ENCODE measurements at places on chromosomes 4 and X. TPM values are rescaled to one million over a fixed set of nuclear protein-coding genes. Genes with fewer than 3 reads are reported as not detected.

ADAMTS3 gene
- total RNA-seq: 3.4 TPM

SLC7A11 gene
- total RNA-seq: 36.9 TPM

GRCh38 chr4:28391877-28392276 is 1531.2 kb downstream of the STIM2 start:
- no peak for DNase-seq

GRCh38 chr4:185656467-185656931 is 121.2 kb upstream of the PDLIM3 start:
- DNase-seq: no peak

DNA sequence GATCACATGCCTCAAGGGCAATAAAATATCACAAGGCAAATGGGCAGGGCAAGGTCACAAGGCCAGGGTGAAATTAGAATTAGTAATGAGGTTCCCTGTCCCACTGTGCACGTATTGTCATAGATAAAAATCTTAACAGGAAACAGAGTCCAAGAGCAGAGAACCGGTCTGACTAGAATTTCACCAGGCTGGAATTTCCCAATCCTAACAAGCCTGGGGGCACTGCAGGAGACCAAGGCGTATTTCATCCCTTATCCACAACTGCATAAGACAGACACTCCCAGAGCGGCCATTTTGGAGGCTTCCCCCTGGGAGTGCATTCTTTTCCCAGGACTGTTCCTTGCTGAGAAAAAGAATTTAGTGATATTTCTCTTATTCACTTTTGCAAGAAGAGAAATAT is 25.9 kb upstream of the PRDM5 start:
- no peak for DNase-seq
